GM12891 (cell line): ENCODE measurements at places on chromosomes 5 and 9.

GRCh38 chr5:135195270-135195608 is 161.2 kb upstream of the PITX1 start:
- no peak for DNase-seq

GRCh38 chr9:83646500-83647239 is 23.7 kb downstream of the IDNK start:
- DNase-seq: no peak

GRCh38 chr5:61257421-61257820 is 74.6 kb upstream of the ZSWIM6 start:
- DNase-seq: no peak

DNA sequence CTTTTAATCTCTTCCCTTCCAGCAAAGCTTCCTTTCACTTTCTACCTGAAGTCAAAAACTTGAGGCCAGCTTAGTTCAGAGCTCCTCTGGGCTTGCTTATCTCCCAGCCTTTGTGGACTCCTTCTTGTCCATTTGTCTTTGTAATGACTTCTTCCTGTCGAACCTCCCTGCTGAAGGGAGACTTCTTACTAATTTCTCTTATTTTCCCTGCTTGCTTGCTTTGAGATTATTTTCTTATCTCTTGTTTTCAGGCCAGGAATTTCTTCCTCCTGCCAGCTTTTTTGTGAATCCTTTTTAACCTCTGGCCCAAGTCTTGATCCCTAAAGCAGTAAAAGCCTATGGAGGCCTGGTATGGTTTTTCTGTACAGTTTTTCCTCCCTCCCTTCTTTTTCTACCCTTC is 46.8 kb upstream of the DHFR start:
- no peak for DNase-seq

- DNase-seq: no peak
Measured at GRCh38 chr9:124780060-124780756, 3.3 kb downstream of the OLFML2A start.

DNA sequence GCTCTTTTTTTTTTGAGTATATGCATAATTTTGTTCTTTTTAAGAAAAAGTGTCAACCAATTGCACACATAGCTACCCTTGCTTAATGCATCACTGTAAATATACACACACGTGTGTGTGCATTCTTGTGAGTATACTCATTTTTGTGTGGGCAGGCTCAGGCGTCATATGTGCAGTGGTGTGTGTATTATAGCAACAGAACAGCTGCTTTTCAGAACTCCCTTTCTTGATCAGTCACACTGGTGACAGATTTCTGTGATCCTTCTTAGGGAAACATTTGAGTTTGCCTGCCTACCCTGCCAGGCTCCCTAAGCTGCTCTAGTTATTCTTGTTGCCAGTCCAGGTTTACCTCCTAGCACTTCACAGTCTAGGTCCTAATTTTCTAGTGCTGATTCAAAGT is 287.0 kb upstream of the SEMA6A start:
- no peak for DNase-seq

- no peak for DNase-seq
Measured at GRCh38 chr5:41925555-41925951, 472 bp downstream of the FBXO4 start.
